ENCODE measurements at places on chromosomes 1 and 21. TPM values are rescaled to one million over a fixed set of nuclear protein-coding genes. Genes with fewer than 3 reads are reported as not detected.

DNA sequence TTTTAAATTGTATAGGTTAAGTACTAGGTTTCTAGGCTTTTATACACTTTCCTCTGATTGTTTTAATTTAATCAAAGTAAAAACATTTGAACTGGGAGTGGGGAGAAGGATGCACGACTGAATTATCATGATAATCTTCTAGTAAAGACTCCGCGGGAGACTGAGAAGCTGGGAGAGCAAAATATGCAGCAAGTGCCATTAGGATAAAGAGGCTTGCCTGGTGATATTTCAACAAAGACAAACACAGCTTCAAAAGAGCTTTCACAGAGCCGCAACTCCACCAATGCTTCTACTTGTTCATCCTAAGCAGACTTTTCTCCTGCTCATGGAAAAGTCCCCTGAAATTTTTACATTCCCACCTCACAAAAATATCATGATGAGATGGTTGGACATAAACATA lies 239.0 kb upstream of the PTBP2 start:
- no peak overlapping the region for H3K4me3 ChIP-seq
- no peaks in the 10 kb centered on the region for H3K36me3 ChIP-seq
- no peak overlapping the region for H3K27ac ChIP-seq

DNA sequence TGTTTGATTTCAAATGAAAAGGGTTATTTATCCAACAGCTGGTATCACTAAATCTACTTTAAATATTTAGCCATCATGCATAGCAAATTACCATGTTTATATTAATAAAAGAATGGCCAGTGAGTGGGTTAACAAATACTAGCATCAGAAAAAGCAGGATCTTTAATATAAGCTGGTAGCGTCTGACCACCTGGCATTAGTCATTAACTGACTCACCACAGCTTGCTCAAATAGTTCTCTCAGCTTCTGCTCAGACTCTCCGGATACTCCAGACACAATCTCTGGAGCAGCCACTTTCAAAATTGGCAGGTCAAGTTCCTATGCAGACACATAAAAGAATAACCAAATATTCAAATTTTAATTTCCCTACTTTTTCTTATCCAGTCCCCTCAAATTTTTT lies 29.6 kb downstream of the NVL start:
- no peak overlapping the region for H3K4me3 ChIP-seq
- DNase-seq, result no peak
- H3K36me3 ChIP-seq, result peaks cover 46% of the 10 kb centered on the region

DNA sequence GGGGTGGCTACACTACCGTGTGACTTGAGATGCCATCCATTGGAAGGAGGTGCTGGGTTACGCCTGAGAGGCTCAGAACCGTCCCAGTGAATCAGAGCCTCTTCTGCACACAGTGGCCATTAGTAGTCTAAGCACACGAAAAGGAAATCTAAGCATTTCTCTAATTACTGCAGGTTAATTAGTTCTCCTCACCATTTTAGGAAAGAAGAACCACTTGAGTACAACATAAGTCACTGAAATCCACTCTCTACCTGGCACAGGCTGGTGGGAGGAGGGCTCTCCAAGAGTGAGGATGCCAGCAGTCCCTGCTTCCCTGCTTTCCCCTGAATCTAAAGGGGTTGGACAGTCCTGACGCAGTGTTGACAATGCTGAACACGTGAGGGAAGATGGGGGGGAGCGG lies 606.3 kb downstream of the NPHP4 start:
- DNase-seq, result no peak
- H3K4me3 ChIP-seq, result no peak overlapping the region
- H3K27ac ChIP-seq, result no peak overlapping the region

- no peak overlapping the region for H3K27ac ChIP-seq
- no peak for DNase-seq
- peaks cover 4% of the 10 kb centered on the region for H3K27me3 ChIP-seq
- H3K36me3 ChIP-seq, result peaks cover 9% of the 10 kb centered on the region
- no peak overlapping the region for H3K4me3 ChIP-seq
Measured at GRCh38 chr21:42056468-42056867, 14.6 kb upstream of the UMODL1 start.

Gene ZNF697
- total RNA-seq, result 14.2 TPM

Gene LRIF1
- total RNA-seq, result 21.9 TPM

All from WTC11 (cell line).